ENCODE measurements at places on chromosomes 12 and 14.

- no peak for DNase-seq
Measured at GRCh38 chr12:24898606-24899005, 50.3 kb downstream of the BCAT1 start.

- DNase-seq, result no peak
Measured at GRCh38 chr12:10385166-10385613, 4.7 kb downstream of the KLRK1 start.

GRCh38 chr12:62129291-62129690 lies 130.9 kb upstream of the USP15 start:
- no peak for DNase-seq

DNA sequence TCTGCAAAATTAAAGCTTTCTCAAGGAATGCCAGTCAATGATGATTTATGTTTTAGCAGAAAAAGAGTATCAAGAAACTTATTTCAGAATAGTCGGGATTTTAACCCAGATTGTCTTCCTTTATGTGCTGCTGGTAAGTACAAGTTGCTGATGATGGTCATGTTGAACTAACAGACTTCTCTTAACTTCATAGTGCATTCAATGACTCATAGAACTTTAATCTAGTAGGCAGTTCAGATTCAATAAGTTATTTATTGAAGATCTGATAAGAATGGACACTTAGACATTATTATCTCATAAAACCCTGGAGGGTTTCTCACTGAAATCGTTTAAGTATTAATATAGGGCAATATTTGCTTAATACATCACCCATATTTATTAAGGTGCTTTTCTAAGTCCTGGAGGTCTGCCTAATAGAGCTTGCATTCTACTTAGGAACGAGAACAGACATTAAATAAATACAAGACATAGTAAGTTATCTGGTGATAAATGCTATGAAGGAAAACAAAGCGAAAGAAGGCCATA lies 33.8 kb downstream of the TOGARAM1 start:
- no peak for DNase-seq

DNA sequence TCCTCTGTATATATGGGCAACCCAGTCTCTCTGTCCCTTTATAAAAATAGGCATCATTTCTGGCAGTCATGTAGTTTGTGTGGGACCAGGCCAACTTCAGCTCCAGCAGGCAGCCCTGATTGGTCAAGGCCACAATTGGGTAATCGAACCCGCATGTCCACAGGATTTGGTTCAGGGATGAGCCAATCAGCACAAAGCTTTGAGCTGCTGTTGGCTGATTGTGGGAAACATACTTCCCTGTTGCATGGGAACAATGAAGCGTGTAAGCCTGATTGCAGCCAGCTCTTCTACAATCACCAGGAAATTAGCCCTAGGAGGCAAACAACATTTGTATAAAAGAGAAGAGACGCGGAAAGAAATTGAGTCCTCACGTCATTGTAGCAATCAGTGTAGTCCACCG lies 328.6 kb downstream of the PCNX1 start:
- DNase-seq, result no peak

DNA sequence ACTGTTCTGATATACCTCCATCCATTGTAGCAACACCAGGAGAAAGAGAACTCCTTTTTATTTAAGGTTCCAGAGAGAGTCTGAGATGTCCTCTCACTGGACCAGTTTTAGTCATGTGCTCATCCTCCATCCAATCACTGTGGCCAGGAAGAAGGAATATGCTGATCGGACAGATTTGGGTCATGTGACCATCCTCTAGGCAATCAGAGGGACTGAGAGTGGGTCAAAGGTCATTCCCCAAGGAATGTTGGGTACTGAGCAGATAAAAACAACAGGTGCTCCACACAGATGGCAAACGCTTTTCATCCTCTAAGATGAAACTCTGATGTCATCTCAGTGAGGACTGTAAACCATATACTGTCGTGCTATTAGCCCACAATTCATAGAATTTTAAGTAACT lies 28.8 kb upstream of the RPH3A start:
- DNase-seq, result peak; percentile 43

GRCh38 chr12:111443586-111443985 lies 37.9 kb downstream of the SH2B3 start:
- no peak for DNase-seq

DNA sequence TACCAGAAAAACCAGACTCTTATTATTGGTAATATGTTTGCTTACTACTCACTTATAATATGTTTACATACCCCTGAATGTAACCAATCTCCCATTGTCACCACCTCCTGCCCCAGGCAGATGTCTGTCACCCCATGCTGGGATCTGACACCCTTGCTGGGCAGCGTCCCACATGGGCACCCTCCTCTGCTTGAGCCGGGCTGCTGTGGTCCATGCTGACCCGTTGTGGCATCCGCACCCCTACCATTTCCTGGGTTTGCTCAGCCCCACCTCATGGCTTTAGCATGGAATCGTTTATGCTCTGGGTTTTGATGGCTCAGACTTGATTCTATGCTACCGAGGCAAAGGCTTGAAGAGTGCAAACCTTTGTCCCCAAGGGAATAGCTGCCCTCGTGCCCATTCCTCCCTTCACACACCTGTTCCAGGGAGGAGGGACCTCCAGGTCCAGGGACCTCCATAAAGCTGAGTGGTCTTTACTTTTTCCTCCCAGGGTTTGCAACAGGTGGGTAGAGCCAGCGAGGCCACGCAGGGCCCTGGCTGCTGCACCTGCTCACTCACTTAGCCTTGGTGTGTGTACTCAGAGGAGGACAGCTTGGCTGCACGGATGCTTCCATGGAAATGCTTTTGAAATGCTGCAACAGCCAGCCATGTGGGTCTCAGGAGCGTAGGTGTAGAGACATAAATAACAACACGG lies 68.7 kb downstream of the PRMT8 start:
- DNase-seq, result no peak

DNA sequence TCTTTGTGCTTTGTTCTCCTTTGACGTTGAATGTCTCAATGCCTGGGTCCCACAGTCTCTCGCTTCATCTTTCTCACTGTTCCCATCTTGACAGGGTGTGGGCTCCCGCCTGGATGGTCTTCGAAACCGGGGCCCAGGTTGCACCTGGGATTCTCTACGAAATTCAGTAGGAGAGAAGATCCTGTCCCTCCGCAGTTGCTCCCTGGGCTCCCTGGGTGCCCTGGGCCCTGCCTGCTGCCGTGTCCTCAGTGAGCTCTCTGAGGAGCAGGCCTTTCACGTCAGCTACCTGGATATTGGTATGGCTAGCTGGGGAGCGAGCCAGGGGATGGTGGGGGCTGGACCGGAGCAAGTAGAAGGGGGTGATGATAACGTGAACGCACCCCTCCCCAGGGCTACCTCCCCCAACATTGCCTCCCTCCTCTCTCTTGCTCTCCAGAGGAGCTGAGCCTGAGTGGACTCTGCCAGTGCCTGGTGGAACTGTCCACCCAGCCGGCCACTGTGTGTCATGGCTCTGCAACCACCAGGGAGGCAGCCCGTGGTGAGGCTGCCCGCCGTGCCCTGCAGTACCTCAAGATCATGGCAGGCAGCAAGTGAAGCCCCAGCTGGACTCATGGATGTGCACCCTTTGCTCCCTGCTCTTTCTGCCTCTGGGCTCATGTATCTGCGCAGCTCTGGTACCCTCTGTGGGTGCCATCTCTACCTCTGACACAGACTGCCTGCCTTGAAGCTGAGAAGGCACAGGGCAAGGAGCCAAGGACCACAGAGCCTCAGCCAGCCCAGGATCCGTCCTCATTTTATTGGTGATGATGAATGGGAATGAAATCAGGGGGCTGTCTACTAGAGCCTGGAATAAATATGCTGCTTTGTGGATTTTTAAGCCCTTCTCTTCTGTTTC lies 1.5 kb downstream of the NPFF start:
- no peak for DNase-seq

DNA sequence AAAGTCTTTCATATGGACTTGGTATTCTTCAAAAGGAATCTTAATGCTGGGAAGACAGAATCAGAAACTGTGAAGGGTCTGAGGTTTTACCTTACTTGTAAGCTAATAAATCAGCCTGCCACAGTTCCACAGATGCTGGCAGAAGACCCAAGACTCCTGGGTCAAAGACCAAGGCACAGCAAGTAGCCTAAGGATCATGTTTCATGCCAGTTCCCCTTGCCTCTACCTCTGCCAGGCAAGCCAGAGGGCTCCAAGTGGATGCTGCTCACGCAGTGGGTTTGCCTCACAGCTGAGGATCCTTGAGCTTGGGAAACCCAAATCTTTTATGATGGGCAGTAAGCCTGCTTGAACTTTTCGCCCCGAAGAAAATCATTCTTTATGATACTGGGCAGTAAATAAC lies 15.2 kb upstream of the RXYLT1 start:
- DNase-seq, result no peak

DNA sequence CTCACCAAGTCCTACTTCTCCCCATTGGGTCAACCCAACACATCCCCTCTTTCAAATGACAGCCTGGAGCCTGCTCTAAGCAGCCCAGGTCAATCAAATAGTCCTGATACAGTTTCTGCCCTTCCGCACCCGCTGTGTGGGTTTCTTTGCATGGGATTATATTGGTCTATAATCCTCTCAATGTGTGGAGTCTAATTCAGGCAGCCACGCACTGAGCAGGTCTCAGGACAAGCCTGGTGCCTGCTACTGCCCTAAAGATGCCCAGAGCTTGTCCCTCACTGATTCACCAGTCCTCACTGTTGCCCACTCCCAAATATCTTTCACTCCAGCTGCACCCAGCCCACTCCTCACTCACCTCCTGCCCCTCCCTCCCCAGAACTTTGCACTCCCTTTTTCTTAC lies 16.4 kb downstream of the ACTN1 start:
- DNase-seq, result no peak

DNA sequence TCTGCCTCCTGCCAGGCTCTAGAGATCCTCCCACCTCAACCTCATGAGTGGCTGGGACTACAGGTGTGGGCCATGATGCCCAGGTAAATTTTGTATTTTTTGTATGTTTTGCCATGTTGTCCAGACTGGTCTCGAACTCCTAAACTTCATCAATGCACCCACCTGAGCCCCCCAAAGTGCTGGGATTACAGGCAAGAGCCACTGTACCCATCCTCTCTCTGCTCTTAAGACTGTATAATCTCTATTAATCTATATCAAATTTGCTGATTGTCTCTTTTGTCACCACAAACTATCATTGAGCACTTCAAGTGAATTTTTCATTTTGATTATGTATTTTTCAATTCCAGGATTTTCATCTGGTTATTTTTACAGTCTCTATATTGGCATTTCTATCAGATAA lies 440.3 kb downstream of the NOVA1 start:
- no peak for DNase-seq

- DNase-seq, result no peak
Measured at GRCh38 chr12:53071591-53072551, 7.3 kb downstream of the SPRYD3 start.

DNA sequence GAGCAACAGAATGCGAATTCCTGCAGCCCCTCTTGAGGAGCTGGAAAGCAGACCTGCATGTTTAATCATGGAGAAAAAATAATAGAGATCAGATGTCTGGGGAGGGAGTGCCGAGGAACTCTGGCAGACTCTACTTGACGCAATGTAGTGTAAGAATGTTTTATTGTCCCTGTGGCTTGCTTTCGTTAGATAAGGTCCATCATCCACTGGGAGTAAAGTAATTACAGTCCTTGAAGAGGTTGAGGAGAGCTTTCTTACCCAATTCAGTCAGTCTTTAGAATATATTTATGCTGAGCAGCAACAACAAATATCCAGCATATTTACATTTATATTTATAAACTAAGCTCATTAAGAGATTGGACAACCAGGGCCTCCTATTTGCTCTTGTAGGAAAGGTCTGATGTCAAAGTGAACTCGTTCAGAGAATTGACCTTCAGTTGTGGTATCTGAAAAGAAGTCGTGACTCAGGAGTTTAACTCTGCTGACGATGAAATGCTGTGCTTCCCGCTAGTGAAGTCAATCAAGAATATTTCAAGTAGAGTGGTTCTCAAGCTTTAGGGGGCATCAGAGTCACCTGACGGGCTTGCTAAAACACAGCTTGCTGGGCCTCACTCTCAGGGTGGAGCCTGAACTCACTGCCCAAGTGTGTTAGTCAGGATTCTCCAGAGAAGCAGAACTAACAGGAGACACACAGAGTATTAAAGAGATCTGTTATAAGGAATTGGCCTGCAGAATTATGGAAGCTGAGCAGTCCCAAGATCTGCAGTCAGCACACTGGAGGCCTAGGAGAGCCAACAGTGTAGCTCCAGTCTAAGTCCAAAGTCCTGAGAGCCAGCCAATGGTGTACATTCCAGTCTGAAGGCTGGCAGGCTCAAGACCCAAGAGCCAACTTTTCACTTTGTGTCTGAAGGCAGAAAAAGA lies 139.3 kb upstream of the LMNTD1 start:
- no peak for DNase-seq

GRCh38 chr14:80315681-80316080 lies 104.4 kb upstream of the DIO2 start:
- DNase-seq, result no peak

GRCh38 chr12:124478985-124479645 lies 88.3 kb downstream of the NCOR2 start:
- DNase-seq, result no peak

DNA sequence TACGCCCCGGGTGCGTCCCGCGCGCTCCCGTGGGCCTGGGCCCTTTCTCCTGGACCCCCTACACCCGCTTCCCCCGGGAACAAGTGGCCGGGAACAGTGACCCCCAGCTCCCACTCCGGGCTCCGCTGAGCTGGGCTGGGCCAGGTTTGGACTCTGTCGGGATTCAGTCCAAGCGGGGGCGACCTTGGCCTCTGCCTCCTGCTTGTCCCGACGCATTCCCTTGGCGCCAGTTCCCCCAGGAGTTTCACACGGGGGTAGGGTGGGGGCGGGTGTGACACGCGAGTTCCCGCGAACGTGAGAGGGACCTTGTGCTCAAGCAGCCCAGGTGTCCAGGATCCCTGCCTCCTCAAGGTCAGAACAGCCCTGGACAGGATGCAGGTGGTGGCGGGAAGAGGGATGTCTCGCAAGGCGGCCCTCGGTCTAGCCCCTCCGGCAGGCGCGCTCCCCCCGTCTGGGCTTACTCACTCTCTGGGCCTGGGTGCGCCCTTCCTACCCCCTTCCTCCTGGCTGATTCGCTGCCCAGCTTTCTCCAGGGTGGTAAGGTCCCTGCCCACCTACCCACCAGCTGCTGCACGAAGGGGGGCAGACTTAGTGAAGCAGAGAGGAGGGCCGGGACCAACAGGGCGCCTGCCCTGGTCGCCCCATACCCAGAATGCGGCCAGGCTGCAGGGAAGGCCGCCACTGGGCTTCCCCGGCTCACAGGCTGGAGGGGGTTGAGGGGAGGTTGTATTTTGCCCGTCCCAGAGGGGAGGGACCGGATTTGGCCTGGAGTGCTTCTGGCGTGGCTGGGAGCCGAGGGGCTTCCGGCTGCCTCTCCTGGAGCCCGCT lies 862 bp downstream of the CRIP2 start:
- no peak for DNase-seq

Measured in Karpas-422 (cell line).